ENCODE measurements at places on chromosomes 6 and 20.

DNA sequence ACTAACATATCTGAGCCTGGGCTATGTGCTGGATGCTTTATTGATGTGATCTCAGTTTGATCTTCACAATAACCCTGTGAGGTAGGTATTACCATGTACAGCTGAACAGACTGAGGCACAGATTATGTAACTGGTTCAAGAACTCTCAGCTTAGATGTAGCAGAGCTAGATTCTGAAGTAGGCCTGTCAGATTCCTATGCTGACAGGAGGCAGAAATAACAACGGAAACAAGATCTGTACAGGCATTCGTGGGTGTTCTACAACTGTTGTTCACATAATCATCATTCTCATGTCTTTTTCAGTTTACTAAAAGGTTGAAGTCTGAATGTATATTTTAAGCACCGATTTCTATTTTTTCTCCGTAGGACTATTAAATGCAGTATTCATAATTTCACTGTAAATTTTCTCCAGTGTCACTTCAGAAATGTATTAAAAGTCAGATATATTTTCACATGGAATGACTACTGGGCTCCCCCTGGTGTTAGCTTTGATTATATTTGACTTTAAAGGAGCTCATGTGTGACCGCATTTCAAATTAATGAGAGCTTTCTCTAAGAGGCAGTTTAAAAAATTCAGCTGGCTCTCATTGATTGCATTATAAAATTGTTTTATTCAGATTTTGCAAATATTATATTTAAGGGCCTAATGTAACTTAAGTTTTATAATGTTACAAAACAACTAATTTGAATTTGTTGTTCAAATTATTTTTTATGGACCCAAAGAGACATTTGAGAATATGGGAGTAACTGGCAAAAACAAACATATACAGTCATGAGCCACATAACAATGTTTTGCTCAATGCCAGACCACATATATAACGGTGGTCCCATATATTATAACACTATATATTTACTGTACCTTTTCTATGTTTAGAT, 36.4 kb upstream of the SLC17A4 start:
- peak; percentile 72 for DNase-seq

DNA sequence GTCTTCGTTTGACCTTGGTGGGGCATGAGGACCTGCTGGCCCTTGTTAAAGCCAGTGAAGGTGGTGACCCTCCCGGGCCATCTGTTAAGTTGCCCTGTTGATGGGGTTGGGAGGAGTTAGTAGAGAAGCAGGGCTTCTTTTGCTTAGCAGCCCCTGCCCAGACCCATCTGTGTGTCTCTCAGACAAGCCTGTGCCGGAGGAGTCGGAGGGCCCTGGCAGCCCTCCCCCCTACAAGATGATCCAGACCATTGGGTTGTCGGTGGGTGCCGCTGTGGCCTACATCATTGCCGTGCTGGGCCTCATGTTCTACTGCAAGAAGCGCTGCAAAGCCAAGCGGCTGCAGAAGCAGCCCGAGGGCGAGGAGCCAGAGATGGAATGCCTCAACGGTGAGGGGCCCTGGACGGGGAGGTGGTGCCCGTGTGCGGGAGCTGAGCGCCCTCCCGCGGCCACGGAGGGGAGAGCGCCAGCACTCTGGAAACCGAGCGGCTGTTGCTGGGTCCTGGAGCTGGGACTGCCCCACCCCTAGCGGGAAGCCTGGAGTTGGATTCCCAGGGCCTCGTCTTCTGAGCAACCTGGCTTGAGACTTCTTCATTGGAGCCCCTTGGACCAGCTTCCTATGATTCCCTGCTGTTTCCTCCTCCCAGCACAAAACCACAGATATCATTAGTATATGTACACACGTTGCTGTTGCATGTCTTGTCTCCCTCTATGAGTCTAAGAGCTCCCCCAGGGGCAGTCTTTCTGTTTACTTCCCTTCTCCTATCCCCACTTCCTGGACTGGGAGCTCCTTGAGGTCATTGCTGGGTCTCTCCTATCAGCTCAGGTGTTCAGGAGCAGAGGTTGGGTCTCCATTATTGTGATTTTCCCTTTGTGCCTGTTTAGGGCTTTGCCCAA, 27.6 kb upstream of the SRF start:
- peak; percentile 85 for DNase-seq

DNA sequence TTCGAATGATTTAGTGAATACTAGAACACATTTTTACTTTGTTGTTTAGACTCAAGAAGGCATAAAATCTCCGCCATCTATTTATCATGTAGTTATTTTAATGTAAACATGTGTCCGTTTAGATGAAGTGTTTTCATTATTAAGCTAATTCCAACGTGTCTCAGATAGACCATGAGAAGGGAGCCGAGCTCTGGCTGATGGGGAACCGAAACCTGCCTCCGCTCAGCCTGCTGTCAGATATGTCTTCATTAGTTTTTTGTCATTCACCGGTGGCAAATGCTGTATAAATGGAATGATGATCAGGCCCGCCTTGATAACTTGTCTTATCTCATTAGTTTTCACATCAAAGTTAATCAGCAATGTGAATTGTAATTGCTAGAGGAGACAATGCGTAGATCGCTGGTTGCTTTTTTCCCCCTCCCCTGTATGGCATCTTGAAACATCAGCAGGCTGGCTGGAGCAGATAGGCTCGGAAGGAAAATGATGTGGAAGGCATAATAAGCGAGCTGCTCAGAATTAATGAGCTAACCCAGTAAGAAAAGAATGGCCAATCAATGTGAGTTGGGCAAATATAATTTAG, 136.4 kb downstream of the LINC00237 start:
- peak; percentile 2 for DNase-seq

- DNase-seq: no peak
These were observed at the start of gene ID4 for GRCh38 chr6:19836799-19837510. TSS of gene ID4 (plus strand) at chr6:19837370. CDS start at chr6:19837755, 385 bp downstream.

DNA sequence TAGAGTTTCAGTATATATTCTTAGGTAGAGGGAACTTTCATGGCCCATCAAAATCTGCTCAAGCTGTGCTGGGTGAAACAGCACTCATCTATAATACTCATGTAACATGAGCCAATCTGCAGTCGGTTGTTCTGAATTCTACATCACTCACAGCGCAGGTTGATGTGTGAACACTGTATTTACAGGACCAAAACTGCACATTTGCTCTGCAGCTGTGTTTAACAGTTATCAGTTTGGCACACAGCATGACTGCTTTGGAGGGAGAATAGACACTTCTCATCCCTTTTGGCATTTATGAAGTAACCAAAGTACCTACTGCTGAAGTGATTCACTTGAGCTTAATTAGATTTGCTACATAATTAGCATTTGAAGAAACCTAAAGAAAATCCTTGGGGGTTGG, 225.1 kb downstream of the BCKDHB start:
- no peak for DNase-seq

- peak; percentile 85 for DNase-seq
These were observed 6.7 kb downstream of the PSMA7 start for GRCh38 chr20:62136283-62137091.

DNA sequence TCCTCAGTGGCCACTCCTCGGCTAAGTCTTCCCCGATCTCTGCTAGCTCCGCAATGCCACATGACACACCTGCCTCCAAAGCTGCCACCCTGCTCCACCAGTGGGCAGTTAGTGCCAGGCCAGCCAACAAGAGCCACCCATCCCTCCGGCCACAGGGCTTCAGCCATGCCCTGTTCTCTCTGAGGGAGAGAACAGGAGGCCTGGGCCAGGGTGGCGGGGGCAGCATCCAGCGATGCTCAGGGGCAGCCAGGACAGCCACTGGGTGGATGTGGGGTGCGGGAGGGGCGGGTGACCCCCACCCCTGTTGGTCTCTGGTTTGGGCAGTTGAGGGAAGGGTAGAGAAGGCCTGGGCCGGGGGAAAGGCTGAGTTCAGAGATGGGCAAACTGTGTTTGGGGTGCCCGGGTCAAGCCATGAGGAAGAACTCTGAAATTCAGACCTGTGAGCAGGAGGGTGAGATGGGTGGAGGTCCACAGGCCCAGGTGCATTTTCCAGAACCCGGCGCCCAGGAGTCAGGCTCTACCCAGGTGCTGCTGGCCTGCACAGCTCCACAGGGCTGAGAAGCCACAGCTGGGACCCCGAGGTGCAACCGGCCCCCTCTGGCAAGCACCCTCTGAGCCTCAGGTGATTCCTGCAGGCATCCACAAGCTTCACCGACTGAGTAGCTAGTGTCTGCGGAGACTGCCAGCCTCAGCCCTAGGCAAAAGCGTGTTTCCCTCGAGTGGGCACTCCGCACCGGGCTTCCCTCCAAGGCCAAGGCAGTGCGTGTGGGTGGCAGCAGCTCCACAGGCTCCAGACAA, 91.1 kb downstream of the SULF2 start:
- no peak for DNase-seq

DNA sequence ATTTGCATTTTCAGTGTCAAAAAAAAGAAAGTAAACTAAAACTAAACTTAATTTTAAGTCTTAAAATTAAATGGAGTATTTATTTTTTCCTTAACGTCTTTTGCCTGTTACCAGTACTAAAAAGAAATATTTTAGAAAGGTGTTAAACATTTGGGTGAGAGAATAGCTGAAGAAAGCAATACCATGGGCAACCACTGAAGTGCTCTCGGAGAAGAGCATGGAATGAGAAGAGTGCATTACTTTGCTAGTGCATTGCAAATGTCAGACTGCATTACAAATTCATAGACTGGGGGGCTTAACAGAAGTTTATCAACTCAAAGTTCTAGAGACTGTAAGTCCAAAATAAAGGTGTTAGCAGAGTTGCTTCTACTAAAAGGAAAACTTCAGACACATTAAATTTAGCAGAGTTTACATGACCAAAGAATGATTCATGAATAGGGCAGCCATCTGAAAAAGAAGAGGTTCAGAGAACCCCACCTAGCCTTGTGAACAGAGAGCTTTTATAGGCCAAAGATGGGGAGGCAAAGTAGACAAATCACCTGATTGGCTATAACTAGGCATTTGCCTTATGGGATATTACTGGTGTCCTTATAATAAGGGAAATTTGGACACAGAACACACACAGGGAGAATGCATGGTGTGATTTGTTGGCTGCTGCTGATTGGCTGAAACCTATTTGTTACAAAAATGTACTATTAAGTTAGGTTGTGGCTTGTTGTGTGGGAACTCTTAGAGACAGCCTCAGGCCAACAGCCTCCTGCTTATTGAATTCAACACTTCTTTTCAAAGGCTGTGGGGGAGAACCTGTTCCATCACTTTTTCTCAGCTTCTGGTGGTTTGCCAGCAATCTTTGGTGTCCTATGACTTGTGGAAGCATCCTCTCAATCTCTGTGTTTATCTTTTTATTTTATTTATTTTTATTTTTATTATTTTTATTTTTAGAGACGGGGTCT, 106.7 kb upstream of the RREB1 start:
- DNase-seq: peak; percentile 8

DNA sequence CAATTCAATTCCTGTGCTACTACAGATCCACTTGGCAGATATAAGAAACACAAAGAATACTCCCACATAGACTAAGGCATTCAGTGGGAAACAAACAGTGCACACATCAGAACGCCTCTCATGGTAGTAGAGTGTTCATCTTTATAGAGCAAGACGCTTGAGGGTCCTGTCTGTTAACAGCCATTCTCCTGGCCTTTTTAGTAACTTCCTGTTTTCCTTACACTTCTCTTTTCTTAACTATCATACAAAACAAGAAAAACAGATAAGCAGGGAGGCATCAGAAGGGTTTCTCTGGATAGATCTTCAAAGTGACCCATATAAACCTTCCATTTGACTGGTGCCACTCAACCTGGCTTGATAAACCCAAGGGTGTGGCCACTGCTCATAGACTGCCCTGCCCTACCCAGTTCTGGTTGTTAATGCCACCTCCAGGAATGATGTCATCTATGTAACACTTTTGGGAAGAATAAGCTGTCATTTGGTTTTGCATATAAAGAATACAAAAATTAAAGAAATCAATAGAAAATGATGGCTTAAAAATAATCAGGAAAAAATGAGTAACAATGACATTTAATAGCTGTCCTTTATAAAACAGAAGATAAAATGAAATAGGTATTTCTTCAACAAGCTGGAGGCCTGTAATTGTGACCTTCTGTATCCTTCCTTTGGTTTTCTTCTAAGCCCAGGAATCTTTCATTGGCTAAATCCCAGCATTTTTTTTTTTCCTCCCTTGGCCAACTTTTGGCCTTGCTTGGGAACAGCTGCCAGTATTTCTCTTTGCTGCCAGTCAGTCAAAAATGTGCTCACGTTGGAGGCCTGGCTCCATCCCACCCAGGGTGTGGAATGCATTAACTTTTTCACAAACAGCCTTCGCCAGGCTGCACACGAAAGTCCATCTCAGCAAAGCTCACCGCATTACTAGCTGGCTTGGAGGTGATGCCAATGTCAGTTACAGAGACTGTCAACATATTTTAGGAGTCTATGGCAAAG, 103.5 kb downstream of the GJA10 start:
- DNase-seq: no peak

GRCh38 chr20:35027301-35027700, 65.3 kb downstream of the TRPC4AP start:
- DNase-seq: no peak

DNA sequence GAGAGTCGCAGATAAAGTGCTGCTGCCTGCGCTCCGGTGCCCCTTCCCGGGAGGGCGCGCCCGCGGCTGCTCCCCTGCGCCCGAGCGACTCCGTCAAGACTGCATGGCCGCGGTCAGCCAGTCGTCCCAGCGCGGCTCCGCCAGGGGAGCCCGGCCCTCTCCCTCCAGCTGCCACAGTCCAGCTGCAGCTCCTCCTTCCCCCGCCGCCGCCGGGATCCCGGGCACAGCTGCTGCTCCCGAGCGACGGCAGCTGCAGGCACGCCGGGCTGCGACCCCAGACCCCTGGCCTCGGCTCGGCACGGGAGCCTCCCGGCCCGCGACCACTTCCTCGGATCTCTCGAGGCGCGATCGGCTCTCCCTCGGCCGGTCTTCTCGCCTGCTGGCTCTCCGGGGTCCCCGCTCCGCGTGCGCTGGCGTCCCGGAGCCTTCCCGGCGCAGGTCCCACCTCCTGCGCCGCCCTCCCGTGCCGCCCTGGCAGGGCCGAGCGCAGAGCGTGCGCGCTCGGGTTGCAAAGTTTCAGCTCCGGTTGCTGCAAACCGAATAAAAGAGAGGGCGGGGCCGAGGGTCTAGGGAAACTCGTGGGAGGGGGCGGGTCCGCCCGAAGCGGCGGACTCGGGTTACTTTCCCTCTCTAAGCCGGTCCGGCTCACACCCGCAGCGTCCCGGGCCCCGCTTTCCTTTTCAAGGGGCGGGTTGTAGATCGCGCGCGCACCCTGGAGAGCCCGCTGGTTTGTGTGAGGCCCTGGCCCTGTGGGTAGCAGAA, at the start of gene CNKSR3:
Gene CNKSR3 (minus strand): TSS at position 542 of the 762 bp plus-strand sequence. CDS start 571 bp downstream, outside the sequence.
- DNase-seq: no peak

- DNase-seq: peak; percentile 34
These were observed 1.8 kb downstream of the OSER1 start for GRCh38 chr20:44208770-44209169.
